Right kidney (tissue), 9 donors: ENCODE measurements at places on chromosomes 2 and 18.
A peak's percentile ranks its signal among the peaks of the same experiment; 100 is the strongest.

GRCh38 chr2:239596253-239596652, 195.4 kb upstream of the HDAC4 start:
- no peak for DNase-seq

DNA sequence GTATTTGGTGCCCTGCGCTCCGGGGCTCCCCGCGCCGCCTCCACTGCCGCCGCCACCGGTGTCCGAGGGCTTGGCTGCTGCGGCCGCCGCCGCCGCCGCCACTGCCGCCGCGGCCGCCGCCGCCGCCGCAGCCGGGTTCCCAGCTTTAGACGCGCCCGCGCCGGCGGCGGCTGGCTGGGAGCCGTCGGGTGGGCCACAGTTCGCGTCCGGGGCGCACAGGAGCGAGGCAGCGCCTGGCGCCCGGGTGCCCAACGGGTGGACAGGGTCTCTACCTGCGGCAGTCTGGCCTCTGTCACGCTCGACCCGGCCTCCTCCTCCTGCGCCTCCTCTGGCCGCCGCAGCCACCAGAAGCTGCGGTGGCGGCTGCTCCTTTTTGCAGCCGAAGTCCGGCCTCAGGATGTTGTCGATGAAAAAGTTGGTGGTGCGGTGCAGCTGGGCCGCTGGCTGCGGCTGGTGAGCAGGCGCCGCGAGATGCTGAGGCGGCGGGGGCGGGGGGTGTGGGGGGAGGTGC, 951 bp downstream of the EN1 start:
- DNase-seq, result peak; percentile 56

- DNase-seq, result no peak
These were observed 627 bp downstream of the WIPF1 start for GRCh38 chr2:174597009-174597344.

DNA sequence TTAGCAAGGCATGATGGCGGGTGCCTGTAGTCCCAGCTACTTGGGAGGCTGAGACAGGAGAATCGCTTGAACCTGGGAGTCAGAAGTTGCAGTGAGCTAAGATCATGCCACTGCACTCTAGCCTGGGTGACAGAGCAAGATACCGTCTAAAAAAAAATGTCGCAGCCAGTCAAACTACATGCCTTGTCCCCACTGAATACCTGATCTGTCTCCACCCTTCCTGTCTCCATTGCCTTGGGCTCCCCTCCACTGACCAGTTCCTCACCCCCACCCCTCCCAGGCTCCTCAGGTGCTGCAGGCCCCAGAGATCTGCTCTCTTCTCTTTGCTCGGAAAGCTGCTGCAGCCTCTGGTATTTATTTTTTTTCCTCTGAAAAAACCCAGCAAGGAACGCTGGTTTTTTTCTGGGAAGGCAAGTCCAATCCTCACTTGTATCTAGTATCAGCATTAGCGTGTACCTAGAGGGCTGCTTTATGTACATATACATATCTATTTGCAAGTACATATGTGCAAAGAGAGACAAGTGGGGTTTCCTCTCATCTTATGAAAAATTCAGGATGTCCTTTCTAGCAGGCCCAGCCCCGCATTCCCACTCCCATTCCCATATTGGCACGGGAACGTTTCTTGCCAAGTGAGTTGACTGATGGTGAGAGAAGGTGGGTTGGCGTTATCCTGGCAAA, 4.4 kb downstream of the PSD4 start:
- DNase-seq, result no peak

GRCh38 chr18:58827886-58828285, 36.8 kb upstream of the ZNF532 start:
- no peak for DNase-seq

GRCh38 chr2:64135421-64135820, 8.8 kb downstream of the PELI1 start:
- DNase-seq, result no peak

DNA sequence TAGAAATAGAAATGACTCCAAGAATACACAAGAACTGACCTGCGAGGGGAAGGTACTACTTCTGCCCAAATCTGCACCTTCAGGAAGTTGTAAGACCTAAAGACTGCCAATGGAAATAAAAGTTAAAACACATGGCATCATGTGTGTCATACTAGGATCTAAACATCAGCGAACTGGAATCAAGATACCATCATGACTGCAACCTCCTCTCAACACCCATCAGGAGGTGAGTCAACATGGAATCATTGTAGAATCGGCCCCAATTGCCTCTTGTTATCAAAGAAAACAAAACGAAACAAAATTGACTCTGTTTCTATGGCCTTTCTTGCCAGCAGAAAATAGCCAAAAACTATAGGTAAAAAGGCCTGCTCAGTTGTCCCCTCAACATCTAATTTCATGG, 15.1 kb downstream of the RDH14 start:
- no peak for DNase-seq

DNA sequence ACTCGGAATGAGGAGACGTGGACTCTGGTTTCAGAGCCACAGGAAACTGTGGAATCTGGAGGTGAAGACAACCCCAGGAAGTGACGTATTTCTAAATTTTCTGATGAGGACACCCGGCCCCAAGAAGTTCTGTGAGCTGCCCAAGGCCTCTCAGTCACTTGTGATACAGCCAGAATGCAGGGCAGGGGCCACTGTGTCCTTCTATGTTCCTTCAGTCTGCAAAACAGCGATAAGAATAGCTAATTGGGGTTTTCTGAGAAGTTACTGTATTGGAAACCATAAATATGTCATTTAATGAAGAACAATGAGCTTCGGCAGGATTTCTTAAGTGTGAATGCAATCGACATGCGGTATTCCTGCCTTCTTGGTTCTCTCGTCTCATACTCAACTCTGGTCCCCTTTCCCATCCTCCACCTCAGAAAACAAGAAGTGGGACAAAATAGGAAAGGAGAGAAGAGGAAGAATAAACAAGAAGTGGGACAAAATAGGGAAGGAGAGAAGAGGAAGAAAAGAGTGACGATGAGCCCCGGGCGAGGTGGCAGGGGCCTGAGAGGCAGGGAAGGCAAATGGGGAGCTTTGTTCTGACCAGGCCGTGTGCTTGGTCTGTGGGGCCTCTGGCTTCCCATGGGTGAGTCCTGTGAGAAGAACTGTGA, 282.0 kb upstream of the REV1 start:
- no peak for DNase-seq

- no peak for DNase-seq
These were observed 109.4 kb upstream of the TMEM200C start for GRCh38 chr18:6004683-6005082.

- no peak for DNase-seq
These were observed 301.3 kb downstream of the EPHA4 start for GRCh38 chr2:221270806-221271205.

- no peak for DNase-seq
These were observed 169.1 kb upstream of the KLF7 start for GRCh38 chr2:207334624-207335371.

- no peak for DNase-seq
These were observed 394.2 kb downstream of the ZEB2 start for GRCh38 chr2:144125751-144126150.

DNA sequence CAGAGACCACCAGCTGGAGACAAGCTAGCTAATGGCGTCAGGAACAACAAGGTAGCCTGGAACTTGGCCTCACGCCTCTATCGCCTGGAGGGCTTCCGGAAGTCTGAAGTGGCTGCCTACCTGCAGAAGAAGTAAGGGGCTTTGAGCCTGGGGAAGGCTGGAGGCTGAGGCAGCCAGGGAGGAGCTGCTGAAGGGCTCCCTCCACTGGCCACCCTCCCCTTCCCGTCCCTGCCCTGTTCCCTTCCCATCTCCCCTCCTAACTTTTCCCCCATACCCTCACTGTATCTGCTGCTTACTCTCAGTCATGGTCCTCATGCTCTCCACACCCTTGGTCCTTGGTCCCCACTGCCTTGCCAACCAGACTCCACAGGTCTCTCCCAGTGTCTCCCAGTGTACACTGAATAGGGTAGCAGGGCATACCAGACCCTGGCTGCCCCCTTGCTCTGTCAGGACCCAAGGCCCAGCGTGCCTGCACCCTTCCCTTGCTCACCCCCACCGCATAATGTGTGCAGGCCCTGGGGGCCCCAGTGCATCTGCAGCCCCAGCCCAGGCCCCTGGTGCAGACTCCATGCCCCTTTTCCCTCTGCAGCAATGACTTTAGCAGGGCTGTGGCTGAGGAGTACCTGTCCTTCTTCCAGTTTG, 18.8 kb downstream of the PSD4 start:
- no peak for DNase-seq

DNA sequence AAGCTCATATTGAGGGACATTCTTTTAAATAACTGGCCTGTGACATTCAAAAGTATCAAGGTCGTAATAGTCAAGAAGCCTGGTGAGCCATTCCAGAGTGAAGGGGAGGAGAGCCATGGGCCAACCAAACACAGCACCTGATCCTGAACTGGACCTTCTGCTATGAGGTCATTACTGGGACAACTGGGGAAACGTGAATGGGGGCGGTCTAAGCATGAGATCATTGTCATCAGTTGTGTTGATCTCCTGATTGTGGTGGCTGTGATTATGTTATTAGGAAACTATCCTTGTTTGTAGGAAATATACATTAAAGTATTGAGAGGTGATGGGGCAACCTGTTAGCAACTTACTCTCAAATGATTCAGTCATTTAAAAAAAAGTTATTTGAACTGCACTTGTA, 79.3 kb downstream of the FBXO15 start:
- DNase-seq, result no peak

DNA sequence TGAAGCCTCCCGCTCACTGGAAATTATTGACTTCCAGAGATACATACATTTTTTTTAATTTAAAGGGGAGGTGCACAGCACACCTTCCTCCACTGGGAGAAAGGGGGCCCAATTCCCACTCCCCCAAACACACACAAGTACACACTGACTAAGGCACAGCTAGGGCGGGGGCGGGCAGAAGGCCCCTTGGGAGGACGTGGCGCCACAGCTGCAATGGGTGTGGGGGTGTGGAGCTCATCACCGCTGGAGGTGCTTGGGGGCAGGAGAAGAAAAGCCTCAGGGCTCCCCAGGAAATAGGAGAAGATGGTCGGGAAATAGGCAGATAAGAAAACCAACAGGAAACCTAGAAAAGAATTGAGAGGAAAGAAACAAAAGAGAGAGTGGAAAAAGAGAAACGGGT, 127.3 kb upstream of the FAM98A start:
- DNase-seq, result no peak

- DNase-seq, result no peak
These were observed 24.1 kb downstream of the SLC25A52 start for GRCh38 chr18:31736630-31737029.

- no peak for DNase-seq
These were observed 57.2 kb upstream of the UGP2 start for GRCh38 chr2:63784461-63784860.

GRCh38 chr2:169507698-169508097, 1.8 kb upstream of the KLHL41 start:
- DNase-seq, result no peak

DNA sequence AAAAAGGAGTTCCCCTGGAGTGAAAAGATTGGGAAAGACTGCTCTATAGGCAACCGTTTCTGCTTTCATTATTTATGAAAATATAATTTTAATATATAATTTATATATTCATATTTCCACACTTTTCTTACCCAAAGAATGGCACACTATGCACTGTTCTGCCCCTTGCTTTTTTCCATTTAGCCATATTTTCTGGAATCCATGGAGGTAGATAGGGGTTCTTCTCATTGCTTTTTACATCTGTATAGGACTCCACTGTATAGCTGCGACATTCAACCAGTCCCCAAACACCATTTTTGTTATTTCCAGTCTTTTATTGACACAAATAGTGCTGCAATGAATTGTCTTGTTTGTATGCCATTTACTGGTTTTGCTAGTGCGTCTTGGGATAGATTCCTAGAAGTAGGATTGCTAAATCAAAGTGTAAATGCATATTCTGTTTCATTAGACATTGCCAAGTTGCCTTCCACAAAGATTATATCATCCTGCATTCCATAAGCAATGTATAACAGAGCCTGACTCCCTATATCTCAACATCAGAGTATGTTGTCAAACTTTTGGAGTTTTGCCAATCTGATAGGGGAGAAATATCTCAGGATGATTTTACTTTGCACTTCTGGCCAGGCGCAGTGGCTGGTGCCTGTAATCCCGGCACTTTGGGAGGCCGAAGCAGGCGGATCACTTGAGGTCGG, 26.6 kb upstream of the TCF7L1 start:
- no peak for DNase-seq

DNA sequence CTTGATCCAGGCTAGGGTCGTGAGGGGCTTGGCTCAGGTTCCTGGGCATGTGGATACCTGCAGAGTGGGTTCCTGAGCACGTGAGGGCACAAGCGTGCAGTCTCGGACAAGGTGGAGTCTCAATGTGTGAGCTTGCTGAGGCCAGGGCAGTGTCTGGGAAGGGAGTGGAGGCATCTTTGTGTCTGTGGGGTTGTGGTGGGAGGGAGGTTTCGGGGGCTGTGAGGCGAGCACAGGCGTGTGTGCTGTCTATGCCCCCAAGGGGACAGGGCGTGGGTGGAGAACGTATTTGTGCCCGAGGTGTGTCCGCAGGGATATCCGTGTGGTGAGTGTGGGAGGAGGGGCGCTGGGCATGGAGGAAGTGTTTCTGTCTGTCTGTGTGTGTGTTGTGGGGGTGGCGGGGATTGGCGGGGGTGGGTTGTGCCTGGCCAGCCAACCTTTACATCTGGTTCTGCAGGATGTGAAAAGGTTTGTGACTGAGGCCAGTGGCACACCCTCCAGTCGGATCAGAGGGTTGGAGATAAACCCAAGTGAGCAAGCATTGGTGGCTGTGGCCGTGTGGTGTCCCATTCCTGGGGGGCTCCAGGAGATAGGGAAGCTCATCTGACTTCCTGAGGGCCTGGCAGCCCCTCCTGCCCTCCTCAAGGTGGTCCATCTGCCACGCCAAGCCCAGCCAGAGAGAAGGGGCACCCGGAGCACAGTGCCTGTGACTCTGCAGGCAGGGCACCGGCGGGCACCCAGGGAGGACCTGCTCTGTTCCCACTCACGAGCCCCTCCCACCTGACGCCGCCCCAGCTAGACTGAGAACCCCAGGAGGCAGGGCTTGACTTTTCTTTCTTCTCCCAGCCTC, 57.1 kb downstream of the ZFP36L2 start:
- DNase-seq, result peak; percentile 61

DNA sequence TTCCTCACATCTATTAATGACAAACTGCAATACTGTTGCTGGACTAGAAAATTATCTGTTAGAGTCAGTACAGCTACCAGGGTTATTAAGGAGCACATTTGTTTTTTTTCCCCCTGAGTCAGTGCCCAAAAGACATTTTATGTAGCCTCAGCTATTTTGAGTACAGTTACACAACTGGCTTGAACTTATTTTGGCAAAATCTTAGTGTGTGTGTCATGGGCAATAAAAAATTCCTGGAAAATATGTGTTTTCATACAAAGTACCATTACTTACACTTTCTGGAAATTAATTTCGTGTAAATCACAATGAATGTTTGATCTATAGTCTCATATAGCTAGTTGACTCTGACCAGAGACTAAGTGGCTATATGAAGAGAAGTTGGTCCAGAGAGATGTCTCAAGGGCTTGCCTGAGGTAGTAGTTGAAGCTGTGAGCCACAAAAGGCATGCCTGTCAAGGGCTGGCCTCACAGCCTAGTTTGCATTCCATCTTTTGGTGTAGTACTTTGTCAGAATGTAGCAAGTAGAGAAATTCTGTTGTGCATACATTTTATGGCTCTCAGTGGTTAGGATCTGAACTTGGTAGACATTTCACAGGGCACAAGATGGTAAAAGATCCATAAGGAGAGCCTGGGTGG, 283.4 kb downstream of the MTX2 start:
- no peak for DNase-seq
